Fibroblast of gingiva (primary cell): ENCODE measurements at places on chromosomes 1 and 21.

DNA sequence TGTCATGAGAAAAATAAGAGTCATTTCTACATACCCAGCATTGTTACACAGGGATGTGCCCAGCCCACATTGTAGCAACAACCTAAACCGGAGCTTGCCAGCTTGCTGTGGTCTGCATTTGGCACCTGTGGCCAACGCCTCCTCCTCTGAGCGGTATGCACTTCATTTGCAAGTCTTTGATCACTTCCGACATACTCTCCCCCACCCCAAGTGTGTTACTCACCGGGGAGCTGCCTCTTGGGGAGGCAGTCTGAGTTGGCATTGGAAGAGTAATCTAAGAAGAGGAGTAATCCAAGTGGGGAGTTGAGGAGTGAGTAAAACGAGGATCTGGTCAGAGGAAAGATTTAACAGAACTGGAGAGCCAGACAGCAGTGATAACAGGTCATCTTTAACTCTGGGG, 3.8 kb downstream of the BCL9 start:
- peak; percentile 38 for DNase-seq

- no peak for DNase-seq
Measured at GRCh38 chr1:38013227-38013622, 691 bp downstream of the UTP11 start.

DNA sequence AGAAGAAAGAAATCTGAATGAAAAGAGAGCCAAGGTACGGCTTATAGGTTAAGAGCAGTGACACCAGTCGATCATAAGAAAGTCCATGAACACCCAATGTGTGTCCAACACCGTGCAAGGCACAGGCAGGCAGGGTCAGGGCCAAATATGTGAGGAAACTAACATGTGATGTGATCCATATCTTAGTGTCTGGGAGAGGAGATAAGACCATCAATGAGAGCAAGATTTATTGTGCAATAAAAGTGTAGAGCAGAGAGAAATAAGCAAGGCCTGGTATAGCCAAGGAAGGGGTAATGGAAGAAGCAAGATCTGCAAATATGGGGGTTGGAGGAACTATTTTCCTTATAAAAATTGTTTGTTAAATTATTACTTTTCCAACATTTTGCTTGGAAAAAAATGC, 198.8 kb downstream of the CRB1 start:
- no peak for DNase-seq

GRCh38 chr1:115428676-115429075, 90.6 kb upstream of the NGF start:
- DNase-seq: no peak

DNA sequence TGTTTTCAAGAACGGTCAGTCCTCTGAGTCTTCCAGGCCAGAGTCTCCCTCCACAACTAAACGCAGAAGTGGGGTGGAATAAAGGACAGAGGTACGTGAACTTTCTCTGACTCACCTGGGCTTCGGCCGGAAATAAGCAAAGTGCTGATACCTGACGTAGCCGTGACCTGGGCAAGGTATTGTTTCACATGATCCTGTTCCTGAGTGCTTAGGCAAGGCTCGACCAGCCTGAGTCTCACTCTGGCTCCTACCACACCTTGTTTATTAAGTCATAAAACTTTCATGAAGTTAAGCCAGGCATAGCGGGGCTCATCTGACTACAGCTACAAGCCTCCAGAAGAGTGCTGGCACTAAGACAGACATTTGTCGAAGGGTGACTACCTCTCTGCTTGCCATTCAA, 327.5 kb downstream of the SETD4 start:
- DNase-seq: no peak

DNA sequence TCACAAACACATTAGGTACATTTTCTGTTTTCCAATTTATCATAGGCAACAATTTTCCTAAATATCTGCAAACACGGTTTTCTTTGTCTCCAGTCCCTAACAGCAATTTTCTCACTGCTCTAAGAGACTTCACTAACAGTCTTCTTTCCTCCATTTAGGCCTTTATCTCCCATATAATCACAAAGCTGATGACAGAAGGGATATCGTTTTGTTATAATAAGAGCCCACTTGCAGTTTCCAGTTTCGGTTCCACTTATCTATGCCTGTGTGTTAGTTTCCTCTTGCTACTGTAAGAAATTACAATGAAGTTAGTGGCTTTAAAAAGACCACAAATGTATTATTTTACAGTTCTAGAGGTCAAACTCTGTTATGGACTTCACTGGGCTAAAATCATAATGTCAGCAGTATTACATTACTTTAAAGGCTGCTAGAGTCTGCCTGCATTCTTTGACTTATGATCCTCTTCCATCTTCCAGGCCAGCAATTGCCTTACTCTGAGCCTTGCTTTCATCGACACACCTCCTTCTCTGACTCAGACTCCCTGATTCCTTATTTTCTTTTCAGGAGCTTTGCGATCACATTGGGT, 549.3 kb downstream of the NCAM2 start:
- DNase-seq: no peak

GRCh38 chr1:206774093-206774492, 1.8 kb upstream of the IL10 start:
- DNase-seq: no peak

DNA sequence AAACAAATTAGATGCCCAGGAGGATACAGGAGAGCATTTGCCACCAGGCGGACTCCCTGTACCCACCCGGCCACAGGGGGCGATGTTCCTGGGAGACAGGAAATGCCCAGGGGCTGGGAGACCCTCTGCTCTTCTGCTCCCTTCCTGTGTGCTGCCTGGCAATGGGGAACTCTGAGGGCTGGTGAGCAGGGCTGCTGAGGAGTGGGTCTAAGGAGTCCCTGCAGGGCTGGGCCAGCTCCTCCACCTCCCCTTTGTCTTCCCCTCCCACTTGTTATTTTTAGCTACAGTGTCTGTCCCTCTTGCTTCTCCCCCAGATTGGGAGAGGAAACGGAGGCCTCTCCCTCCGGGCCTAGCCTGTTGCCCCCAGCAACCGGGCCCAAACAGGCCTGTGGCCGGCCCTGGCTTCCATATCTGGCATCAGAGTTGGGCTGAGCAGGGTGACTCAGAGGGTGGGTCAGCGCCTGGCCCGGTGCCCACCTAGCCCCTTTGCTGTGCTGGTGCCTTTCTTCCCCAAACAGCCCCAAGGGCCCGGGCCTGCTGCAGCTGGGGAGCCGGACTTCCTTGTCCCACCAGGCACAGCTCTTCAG, 11.6 kb downstream of the LMNA start:
- peak; percentile 95 for DNase-seq

GRCh38 chr1:89954401-89954800, 40.5 kb upstream of the ZNF326 start:
- DNase-seq: no peak

GRCh38 chr1:202965422-202965821, 1.6 kb downstream of the CYB5R1 start:
- no peak for DNase-seq

DNA sequence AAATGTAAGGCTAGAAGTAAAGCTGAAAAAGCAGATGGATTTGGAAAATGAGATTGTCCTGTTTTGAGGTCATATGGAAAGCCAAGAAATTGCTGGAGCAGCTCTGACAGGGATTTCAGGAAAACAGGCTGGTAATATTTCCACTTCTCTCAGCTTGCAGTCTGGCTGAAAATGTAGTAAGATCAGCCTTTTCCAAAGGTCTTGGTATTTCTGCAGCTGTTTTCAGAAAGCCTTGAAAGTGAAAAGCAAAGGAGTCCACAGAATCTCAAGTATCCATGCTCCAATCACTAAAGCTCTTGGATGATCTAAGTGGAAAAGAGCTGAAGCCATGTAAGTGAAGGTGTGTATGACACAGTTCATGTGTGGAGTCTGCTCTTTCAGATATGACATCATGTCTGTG, 41.6 kb upstream of the APOBEC4 start:
- no peak for DNase-seq

DNA sequence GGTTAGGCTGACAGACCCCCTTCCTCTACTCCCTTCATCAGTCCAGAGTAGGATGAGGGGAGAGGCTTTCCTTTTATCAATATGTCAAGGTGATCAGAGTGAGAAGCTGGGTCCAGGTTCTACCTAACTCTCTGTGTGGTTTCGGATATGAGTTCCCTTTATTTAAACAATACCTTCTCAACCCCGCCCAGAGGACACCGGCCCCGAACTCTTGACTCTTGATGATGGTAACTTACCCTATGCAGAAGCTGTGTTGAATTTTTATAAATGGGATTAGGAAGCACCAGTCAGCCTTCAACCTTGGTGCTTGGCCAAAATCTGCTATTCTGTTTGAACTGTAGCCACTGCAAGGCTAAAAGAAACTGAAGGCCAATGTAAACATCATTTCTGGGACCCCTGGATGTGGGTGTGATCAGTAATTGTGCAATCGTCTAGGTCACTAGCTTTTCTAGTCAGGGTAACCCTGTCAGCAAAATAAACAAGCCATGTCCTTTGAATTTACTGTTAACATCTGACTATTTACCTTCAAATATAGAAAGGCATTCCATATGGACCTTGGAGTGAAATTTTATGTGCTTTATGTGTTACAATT, 398.3 kb downstream of the SEC16B start:
- DNase-seq: no peak

DNA sequence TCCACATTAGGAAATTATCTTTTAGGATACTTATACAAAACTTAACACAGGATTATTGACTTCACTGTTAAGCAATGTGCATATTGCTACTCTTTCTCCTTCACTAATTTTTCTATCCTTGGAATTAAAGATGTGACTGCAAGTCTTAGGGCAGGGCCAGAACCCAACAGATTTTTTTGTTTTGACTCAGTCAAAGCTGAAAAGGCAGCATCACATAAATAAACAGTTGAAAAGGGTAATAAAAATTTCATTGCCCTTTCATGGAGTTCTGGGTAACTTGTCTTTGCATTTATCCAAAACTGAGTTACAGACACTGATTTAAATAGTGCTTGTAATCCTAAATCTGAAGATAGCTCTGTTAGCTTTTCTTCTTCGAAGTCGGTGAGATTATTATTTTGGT, 1.9 kb upstream of the TMEM35B start:
- DNase-seq: no peak

GRCh38 chr1:199859491-199859933, 168.0 kb upstream of the NR5A2 start:
- DNase-seq: peak; percentile 88

- DNase-seq: peak; percentile 80
Measured at GRCh38 chr1:150149271-150150132, at the start of gene PLEKHO1. TSS of gene PLEKHO1 (plus strand) at chr1:150149916. CDS start at chr1:150150258, 342 bp downstream.

DNA sequence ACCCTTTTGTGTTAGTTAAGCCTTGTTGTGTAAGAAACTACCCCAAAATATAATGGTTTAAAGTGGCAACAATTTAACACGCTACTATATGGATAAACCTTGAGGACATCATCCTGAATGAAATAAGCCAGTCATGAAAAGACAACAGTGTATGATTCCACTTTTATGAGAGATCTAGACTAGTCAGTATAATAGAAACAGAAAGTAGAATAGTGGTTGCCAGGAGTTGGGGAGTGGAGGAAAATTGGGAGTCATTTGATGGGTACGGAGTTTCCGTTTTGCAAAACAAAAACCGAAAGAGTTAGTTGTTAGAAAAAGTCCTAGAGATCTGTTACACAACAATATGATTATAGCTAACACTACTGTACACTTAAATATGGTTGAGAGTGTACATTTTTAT, 16.0 kb upstream of the CHIA start:
- DNase-seq: peak; percentile 17

GRCh38 chr1:53107570-53108322, 34.7 kb downstream of the SLC1A7 start:
- DNase-seq: peak; percentile 74

- DNase-seq: no peak
Measured at GRCh38 chr1:164360265-164360664, 198.7 kb upstream of the PBX1 start.

- DNase-seq: no peak
Measured at GRCh38 chr1:163361123-163361934, 39.6 kb downstream of the NUF2 start.

- DNase-seq: peak; percentile 35
Measured at GRCh38 chr1:243287652-243288051, 31.8 kb downstream of the SDCCAG8 start.

DNA sequence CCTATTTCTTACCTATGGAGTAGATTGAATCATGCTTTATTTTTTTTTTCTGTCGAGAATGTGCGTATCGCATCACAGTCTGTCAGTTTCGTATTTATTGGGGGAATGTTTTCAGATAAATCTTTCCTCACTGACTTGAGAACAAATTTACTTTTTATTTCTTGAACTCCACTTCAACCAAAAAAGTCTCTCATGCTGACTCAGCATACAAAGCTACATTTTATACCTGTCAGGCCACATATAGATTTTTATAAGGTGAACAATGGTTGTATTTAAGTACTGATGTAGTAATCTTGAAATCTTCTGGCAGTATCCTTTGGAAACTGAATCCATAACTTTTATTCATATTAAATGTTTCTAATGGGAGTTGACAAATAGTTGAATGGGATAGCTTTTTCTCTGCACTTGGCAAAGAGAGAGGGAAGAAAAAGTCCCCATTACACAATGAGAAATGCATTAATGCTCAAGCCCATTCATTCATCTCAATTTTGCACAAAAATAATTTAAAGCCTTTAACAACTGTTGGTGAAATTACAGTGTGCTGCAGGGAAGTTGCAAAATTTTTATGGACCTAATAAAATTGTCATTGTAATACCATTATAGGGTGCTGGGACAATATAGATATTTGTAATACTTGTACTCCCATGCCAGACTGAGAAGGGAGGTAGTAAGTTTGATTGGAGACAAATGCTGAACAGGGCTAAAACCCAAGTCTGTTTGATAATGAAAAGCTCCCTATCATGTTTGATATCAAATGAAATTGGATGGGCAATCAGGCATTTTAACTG, 367.6 kb downstream of the HLX start:
- no peak for DNase-seq

GRCh38 chr1:44860331-44860730, 17.3 kb upstream of the PTCH2 start:
- no peak for DNase-seq

GRCh38 chr1:79005945-79006344, 585 bp downstream of the ADGRL4 start:
- DNase-seq: no peak

GRCh38 chr1:12249181-12249580, 19.4 kb downstream of the VPS13D start:
- DNase-seq: peak; percentile 13

DNA sequence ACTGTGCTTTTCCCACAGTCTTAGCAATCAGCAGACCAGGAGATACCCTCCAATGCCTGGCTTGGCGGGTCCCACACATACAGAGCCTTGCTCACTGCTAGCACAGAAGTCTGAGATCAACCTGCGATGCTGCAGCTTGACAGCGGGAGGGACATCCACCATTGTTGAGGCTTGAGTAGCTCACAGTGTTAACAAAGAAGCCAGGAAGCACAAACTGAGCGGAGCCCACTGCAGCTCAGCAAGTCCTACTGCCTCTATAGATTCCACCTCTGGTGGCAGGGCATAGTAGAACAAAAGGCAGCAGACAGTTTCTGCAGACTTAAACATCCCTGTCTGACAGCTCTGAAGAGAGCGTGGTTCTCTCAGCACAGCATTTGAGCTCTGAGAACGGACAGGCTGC, 33.4 kb downstream of the MNDA start:
- no peak for DNase-seq

DNA sequence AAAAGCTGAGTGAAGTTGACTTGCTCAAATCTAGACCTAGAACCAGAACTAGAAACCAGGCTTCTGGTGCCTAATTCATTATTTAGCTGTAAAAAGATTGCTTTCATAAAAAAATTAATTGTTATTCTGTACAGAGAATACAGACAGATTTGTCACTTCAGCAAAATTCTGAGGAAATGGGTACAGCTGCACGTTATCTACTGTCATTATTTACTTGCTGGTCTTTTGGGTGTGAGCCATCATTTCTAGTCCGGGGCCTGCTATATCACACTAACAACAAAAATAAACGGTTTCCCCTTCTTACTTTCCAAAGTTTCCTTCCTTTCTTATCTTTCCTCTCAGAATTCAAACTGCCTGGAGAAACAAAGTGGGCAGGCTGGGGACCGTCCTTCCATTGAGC, 68.3 kb downstream of the PTGER3 start:
- no peak for DNase-seq

- no peak for DNase-seq
Measured at GRCh38 chr1:151579436-151580225, 32.2 kb upstream of the SNX27 start.
